GM23248 (cell line): ENCODE measurements at places on chromosomes 5 and 9.

- DNase-seq = no peak
These were observed 202.6 kb downstream of the TLR4 start for GRCh38 chr9:117906763-117907162.

GRCh38 chr9:13513716-13514444 is 234.4 kb upstream of the MPDZ start:
- DNase-seq = peak; percentile 17

- DNase-seq = no peak
These were observed 235.6 kb downstream of the RAB3C start for GRCh38 chr5:58818465-58818864.

GRCh38 chr5:79756076-79756475 is 66.4 kb downstream of the CMYA5 start:
- DNase-seq = no peak

- DNase-seq = peak; percentile 40
These were observed 20.2 kb upstream of the MTAP start for GRCh38 chr9:21782205-21782604.
